ENCODE measurements at places on chromosomes 4 and X.

GRCh38 chr4:106951891-106952290 is 84.2 kb downstream of the DKK2 start:
- DNase-seq, result no peak

DNA sequence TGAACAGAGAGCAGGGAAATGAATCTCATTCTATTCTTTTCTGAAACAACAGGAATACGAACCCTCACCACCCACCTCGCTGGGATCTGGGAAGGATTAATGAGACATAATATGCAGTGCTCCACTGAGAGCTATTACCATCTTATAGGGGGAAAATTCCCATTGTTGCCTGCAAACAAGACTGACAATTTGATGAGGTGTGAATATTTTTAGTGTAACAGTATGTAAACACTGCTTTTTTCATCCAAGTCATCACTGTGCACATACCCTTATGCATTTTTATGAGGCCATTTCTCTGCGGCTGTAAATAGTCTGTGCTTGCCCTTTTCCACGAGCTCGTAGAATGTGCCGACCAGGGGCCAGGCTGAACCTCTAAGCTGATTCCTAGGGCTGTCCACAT is 285.6 kb upstream of the CPEB2 start:
- no peak for DNase-seq

GRCh38 chrX:28177202-28177601 is 196.0 kb upstream of the DCAF8L1 start:
- DNase-seq, result no peak

- no peak for DNase-seq
These were observed 121.5 kb downstream of the ANK2 start for GRCh38 chr4:113170805-113171468.

DNA sequence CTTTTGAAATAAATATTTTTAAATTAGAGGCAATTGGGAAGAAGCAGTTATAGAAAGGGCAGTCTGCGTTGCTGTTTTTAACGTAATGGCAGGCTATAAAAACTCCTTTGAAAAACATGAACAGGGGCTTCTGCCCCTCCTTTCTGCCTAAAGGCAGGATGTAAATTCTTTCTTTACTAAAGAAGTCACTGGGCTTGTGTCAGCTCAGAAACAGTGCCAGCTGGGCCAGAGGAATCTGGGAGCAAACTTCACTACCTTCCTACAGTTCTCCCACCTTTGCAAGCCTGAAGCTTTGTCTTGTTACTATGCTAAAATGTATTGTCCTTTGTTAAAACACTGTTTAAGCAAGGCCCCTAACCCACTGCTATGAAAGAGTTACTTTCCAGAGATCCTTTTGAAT is 1664.8 kb downstream of the RPA4 start:
- no peak for DNase-seq

DNA sequence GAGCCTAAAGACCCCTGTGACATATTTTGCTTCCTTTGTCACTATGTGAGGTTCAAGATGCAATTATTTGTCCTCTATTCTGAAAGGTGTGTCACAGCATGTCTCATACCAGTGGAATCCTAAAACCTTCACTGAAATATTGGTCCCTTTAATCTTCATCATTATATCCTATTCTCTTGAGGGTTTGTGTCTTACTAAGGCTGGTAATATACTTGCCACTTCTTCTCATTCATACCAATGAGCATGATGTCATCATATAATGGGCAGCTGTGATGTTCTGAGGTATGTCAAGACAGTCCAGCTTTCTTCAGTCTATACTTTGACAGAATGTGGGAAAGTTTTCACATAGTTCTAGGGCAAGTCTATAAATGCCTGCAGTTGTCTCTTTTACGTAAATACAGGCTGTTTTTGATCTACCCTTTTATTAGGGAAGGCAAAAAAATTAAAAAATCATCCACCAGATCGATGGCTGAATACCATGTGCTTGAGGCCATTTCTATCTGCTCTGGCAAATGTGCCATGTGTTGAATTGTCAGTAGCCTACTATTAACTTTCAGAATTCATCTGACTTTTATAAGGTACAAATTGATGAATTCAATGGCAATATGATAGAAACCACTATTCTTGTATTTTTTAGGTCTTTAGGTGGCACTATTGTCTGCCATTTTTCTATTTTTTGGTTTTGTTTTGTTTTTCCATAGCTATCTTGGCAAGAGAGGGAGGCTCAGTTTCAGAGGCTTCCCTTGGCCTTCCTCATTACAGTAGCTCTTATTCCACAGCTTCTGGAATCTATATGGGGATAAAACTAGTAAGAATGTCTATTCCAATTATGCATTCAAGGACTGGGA is 209.0 kb downstream of the PPARGC1A start:
- DNase-seq, result no peak

GRCh38 chr4:184801781-184802696 is 23.7 kb downstream of the ACSL1 start:
- DNase-seq, result no peak

DNA sequence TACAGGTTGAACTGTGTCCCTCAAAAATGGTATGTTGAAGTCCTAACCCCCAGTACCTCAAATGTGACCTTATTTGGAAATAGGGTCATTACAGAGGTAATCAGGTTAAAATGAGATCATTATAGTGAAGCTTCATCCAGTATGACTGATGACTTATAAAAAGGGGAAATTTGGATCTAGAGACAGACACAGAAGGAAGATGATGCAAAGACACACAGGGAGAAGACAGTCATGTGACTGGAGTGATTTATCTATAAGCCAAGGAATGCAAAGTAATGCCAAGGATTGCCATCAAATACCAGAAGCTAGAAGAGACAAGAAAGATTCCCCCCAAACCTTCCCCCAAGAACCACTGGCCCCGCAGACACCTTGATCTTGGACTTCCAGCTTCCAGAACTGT is 155.2 kb downstream of the RBMX2 start:
- DNase-seq, result no peak

DNA sequence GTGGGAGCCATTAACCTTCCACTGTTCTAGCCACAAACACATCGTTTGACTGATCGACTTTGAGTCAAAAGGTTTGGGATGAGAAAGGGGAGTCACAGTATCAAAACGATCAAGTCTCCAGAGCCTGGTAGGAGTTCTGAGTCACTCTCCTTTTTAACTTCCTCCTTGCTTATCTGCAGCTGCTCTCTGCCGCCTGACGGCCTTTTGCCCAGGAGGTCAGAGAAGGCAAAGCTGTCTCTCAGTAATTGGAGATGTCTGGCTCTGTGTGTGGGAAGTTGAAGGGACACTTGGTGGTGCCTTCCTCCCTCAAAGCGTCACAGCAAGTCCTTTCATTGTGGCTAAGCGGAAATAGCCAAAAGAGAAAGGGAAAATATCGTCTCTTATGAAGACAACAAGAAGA is 63.1 kb downstream of the ANOS1 start:
- DNase-seq, result no peak

- DNase-seq, result no peak
These were observed 700.5 kb downstream of the TRIML1 start for GRCh38 chr4:188839704-188840103.

- no peak for DNase-seq
These were observed 23.3 kb upstream of the MGST2 start for GRCh38 chr4:139642364-139642763.

DNA sequence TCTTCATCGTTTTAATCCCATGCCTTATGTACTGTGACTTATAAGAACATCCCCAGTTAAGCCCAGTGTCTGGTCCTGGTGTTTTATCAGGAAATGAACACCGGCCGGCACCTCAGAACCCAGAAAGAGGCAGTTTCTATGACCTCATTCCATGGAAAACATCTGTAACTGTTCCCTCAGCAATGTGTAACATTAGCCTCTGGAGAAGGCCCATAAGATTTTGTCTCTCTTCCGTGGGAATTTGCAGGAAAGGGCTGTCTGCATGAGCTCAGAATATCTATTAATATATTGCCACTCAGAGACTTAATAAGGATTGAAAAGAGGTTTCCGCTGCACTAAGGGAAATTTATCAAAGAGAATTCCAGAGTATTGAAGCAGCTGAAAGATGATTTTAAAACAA is 3.1 kb upstream of the TCEANC start:
- no peak for DNase-seq

DNA sequence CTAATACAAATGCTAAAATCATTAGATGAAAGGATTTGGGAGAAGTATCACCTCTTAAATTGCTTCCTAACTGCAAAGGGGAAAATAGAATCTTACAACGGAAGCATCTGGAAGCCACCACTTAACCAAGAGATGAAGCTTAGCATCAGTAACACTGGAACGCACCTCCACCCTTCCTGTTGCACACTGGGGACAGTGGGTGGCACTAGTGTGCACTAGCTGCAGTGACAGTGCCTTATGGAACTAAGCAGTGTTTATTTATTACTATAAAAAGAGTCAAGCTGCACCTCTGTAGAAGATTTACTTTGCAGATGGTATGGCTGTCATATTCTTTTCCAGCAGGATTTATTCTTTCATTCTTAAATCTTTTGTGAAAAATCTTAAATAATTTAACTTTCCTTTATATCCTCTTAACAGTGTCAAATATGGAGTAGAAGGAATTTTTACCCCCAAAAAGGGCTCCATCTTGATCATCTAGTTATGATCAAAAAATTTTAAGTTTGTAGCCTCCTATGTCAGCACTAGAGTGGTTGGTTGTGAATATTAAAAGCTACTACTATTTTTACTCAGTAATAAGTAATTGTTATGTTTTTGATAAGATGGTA is 76.7 kb downstream of the SCD5 start:
- no peak for DNase-seq

- DNase-seq, result no peak
These were observed 180.9 kb upstream of the NUDT10 start for GRCh38 chrX:51151734-51152133.

- DNase-seq, result no peak
These were observed 610.0 kb upstream of the LCORL start for GRCh38 chr4:18631586-18631985.

DNA sequence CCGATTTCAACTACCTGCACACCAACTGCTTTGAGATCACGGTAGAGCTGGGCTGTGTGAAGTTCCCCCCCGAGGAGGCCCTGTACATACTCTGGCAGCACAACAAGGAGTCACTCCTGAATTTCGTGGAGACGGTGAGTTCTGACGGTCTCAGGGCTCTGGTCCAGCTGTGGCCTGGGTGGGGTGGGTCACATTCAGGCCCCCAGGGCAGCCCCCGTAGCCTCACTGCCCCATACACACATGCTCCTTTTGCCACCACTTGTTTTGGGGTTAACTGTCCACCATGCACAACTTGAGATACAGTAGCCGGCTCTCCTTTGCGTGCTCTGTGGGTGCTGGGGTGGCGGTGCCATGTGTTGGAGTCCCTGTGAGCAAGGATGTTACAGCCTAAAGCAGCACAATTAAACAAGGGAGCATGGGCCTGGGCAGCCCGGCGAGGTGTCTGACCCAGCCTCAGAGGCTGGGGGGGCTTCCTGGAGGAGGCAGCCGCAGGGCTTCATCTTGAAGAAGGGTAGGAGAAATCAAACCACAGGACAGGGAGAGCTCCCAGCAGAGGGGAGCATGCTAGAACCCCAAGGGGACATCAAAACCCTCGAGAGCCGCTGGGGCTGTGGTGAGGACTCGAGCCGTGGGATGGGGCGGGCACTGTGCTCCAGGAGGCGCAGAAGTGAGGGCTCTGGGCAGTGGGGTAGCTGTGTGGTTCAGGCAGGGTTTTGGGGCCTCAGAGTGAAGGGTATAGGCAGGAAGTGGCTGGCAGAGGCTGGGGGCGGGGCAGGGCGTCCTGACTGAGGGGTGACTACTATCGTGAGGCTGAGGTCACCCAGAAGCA is 22.0 kb downstream of the CPZ start:
- DNase-seq, result no peak

GRCh38 chr4:128484896-128485295 is 197.3 kb upstream of the PGRMC2 start:
- DNase-seq, result no peak

DNA sequence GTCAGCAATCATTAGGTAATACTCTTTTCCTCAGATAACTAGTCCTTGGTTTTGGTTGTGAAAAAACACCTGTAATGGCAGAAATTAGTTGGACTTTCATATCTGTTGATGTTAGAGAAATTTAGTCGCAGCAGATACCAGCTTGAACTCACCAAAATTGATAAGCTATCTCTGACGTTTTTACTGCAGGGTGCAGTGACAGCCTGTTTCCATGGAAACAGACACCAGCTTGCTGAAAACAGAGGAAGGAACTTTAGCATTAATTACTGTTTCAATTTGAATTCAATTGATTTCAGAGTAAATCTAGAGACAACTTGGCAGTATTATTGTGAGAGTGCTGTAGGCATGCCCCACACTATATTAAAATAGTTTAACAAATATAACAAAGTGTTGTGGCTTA is 246.5 kb downstream of the PPP1R2C start:
- DNase-seq, result no peak

DNA sequence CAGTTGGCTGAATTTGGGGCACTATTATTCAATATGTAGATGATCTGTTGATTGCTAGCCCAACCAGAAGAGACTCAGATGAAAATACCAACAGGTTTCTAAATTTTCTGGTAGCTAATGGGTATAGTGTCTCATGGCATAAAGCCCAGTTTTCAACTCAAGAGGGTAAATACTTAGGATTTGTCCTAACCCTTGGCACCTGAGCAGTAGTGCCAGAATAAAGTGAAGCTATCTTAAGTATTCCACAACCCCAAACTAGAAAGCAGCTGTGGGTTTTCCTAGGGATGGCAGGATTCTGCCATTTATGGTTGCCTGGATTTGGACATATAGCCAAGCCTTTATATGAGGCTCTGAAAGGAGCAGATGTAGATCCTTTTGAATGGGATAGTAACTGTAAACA is 119.0 kb downstream of the AGTR2 start:
- no peak for DNase-seq

GRCh38 chr4:158347556-158347955 is 137.3 kb downstream of the TMEM144 start:
- DNase-seq, result no peak

GRCh38 chrX:15645266-15645665 is 19.3 kb downstream of the CLTRN start:
- DNase-seq, result no peak

DNA sequence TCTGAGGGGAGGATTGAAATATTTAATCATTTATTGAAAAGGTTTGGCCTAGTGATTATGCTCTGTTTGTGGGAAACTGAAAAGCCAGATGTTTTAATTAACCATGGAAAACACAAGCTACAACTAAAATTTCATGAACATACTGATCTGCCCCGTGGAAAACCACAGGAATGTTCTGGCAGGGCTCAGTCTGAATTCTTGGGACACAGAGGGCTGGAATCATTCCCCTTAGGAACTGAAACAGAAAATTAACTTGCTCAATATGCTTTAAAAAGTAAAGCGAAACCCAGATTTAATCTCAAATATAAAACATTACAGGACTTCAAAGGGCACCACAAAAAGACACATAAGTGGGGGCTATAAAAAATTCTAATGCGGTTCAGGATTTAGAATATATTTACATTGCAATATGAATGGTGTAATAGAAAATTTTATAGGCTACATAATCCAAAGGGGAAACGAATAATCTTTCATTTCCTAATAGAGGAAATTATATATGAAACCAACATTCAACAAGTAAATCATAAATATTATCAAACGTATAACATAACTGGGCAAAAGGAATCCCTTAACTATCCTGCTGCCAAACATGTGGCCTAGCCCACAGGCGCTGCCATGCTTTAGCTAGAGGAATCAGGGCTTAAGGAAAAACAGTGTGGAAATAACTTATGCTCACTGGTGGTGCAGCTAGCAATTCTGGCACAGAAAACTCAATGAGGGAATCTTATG is 70.9 kb downstream of the APBB2 start:
- DNase-seq, result no peak

Data from activated CD8-positive, alpha-beta memory T cell treated with anti-CD3 and anti-CD28 coated beads for 1 hour (primary cell).